LHCN-M2 (cell line): ENCODE measurements at places on chromosomes 5 and 9. TPM values are rescaled to one million over a fixed set of nuclear protein-coding genes. Genes with fewer than 3 reads are reported as not detected.

Gene NEUROG1
- total RNA-seq: not detected in 2 replicates

Gene LRRC26
- total RNA-seq: not detected in 2 replicates

DNA sequence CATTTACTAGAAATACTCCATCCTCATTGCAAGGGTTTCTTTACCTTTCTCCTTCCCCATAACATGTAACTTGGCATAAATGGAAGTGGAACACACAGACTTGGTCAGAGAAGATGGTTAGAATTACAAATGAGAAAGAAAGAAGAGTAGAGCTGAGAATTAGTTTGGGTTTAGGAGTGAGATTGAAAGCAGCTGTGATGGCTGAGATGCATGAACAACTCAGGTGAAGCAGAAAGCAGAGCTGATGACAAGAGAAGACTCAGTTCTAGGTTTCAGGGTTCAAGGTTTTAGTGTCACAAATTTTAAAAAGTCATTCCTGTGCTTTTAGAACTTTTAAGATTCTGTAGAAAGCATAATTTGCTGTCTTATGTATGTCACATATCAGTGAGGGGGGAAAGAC, 54.0 kb downstream of the TMEM161B start:
- no peak for DNase-seq

DNA sequence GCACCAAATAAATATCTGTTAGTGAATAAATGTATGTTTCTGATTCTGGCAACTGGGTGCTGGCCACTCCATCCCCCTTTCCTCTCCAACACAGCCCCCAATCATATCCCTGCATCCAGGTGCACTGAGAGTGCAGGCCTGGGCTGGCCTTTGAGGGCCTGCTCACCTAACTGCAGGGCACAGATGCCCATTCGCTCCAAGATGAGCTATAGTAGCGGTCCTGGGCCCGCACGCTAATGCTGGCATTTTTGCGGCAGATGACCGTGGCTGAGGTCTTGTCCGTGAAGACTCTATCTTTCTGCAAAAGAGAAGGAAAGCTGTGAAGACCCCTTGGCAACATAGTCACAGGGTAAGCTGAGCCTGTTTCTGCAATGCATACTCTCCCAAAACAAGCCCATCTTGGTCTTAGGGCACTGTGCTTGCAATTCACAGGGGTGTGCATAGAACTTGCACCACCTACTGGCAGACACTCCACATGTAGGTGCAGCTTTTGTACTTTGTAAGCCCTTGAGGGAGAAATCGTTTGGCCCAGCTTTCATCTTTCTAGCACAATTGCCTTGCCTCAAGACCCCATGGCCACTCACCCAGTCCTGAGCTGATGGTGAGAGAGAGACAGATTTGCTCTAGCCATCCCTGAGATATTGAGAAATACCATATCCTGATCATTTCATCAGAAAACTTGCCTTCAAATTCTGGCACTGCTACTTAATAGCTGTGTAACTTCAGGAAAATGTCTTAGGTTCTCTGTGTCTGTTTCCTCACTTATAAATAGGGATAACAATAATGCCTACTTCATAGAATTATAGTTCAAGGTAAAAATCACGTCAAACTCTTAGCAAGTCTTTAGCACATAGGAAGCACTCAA, 13.5 kb downstream of the IL12B start:
- DNase-seq: peak; percentile 59
